ENCODE measurements at places on chromosomes 16 and 17. TPM values are rescaled to one million over a fixed set of nuclear protein-coding genes. Genes with fewer than 3 reads are reported as not detected.

The PRAC1 gene
- polyA plus RNA-seq = not detected

The TIGD7 gene
- polyA plus RNA-seq = 11.4 TPM

The RNF227 gene
- 3.2 TPM for polyA plus RNA-seq

The DECR2 gene
- 14.4 TPM for polyA plus RNA-seq

The ADAMTS18 gene
- 2.9 TPM for polyA plus RNA-seq

The GP1BA gene
- 3.2 TPM for polyA plus RNA-seq

The PPP1R27 gene
- 1.7 TPM for polyA plus RNA-seq

The DPEP2 gene
- polyA plus RNA-seq = 2.2 TPM

The GAS7 gene
- polyA plus RNA-seq = 32.0 TPM

DNA sequence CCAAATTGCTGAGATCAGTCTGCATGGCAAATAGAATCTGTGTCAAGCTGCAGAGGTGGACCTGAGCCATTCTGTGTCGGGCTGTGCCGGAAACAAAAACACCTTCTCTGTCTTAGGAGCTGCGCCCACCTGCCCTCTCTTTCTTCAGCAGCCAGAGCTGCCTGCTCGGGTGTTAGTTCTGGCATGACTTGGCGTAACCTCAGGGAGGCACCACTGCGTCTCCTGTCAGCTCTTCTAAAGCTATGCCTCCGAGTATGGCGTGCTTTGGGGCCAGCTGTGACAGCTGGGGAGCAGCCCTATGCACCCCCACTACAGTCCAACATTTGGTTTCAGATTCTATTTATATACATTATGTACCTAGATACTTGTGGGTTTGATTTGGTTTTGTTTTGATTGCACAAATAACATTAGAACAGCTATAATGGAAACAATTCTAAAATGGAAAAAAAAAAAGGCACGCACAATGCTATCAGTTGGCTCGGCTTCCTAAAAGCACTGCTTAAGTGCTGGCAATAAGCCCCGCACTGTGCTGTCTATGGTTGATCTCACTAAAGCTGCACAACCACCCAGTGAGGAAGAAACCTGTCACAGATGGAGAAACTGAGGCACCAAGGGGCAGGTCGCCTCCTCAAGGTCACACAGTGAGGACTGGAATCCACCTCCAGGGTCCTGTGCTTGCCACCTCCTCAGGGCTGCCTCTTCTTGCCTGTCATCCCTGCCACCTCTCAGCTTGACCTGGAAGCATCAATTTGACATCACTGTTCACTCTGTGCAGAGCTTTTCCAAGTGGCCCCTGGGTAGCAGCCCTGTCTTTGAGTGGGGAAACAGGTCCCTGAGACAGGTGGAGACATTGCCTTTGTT, 18.7 kb upstream of the ADGRG1 start:
- no peak for DNase-seq

- DNase-seq = no peak
Measured at GRCh38 chr16:29906520-29907244, 6.4 kb downstream of the ASPHD1 start.

DNA sequence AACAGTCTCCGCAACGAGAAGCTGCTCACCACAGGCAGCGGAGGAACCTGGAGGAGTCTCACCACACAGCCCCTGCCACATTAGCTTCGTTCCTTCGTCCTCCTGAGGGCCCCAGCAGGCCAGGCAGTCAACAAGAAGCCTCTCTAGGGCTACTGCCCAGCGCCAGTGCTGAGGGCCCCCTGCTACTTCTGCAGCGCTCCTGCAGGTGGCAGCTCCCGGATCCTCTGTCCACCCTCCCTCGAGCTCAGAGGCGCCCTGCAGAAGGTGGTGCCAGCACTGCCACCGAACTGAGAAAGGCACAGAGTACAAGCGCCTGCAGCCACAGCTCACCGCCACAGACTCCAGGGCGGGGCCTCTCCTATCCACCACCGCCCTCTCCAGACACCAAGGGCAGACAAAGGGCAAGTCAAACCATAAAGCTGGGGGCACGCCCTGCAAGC, 27.3 kb downstream of the KDM8 start:
- DNase-seq = no peak

DNA sequence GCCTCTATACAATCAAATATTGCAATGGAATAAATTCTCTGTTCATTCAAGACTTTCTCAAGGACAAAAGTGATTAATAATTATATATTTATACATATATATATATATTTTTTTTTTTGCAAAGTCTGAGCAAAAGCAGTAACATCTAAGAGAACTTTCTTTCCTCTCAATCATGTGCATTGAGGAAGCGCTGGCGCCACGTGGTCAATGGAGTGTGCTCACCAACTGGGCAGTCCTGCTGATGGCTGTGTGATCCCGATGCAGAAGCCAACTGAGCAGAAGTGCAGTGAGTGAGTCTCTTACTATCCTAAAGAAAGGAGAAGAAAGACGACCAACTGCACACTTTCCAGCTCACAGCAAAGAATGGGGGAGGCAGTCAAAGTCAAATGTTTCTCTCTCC, 37.2 kb upstream of the ULK2 start:
- DNase-seq = no peak

GRCh38 chr17:45292696-45293412, 24.0 kb downstream of the MAP3K14 start:
- DNase-seq = no peak

DNA sequence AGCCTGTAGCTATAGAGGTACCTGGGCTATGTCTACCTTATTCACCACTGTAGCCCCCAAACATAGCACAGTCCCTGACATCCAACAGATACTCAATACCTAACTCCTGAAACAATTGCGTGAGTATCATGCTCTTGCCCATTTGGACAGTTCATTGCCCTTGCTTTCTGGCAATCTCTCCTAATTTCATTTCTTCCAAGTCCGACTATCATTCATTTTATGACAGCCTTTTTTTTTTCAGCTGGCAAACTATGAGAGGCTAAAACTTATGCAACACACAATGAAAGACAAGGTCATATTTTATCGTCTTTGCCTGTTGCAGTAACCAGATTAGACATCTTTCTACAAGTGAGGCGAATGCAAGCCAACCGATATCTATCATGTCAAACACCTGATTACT, 169.2 kb downstream of the RBFOX1 start:
- no peak for DNase-seq

- DNase-seq = no peak
Measured at GRCh38 chr17:50459756-50460155, 8.9 kb downstream of the CHAD start.

DNA sequence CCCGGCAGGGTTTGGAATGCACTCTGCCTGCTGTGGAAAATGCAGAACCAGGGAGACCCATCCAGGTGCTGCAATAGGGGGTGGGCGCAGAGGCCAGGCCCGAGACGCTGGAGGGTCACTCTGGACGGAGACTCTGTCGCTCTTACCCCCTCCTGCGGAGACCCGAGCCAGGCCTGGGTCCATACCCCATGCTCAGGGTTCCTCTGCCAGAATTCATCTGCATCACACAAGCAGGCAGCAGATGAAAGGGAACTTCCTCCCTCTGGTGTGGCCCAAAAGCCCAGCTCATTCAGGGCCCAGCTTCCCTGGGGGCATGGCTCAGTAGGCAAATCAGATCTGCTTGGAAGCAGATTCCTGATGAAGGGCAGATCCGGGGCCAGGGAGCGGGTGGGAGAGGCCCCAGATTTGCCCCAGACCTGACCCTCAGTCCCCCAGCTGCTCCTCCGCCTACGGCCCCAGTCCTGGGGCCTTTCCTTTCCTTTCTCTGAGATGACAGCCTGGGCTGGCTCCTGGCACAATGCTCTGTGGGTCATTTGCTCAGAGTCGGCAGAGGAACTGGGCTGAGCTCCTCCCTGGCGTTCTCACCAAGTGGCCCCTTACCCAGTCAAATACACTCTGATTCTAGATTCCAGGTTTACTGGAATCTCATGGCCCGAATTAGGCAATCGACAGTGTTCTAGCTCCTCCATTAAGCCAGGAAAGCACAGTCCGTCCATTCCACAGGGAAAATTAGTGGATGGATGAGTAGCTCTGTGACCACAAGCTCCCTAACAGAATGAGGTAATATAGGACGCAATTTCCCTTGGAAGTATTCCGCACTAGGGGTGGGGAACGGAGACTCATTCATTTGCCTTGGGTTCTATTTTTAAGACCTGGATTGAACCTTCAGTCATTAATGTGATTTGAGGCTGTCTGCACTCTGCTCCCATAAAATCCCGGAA, 19.1 kb upstream of the RASD1 start:
- no peak for DNase-seq

GRCh38 chr17:56737421-56738161, 96.1 kb downstream of the C17orf67 start:
- DNase-seq = no peak

- DNase-seq = no peak
Measured at GRCh38 chr17:81577278-81578000, 25.3 kb upstream of the FAAP100 start.

DNA sequence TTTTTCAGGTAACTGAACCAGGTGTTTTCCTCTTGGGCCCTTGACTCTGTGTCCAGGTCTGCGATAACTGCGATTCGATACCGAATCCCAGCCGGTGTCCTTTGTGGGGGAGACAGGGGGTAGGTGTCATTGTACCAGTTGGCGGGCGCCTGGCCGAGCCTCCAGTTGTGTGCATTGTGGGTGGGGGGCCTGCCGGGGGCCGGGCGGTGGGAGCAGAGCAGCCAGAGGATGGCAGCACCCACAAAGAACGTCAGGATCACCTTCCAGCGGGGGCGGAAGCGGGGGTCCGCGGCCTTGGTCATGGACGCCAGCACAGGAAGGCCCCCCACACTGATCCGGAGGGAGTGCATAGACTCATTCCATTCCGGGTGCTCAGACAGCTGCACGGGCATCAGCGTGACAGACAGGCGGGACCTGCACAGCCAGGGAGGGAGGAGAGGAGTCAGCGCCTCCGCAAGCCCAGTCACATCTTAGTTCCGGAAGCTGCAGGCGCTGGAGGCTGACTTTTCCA, 12.3 kb downstream of the CANT1 start:
- DNase-seq = no peak

GRCh38 chr16:55490301-55490700, 11.3 kb downstream of the MMP2 start:
- no peak for DNase-seq

- DNase-seq = no peak
Measured at GRCh38 chr17:31580316-31580705, 188.8 kb downstream of the RAB11FIP4 start.

GRCh38 chr16:4376126-4376892, 4.7 kb downstream of the VASN start:
- peak; percentile 82 for DNase-seq

- DNase-seq = no peak
Measured at GRCh38 chr17:60253048-60253447, 103.3 kb downstream of the CA4 start.

DNA sequence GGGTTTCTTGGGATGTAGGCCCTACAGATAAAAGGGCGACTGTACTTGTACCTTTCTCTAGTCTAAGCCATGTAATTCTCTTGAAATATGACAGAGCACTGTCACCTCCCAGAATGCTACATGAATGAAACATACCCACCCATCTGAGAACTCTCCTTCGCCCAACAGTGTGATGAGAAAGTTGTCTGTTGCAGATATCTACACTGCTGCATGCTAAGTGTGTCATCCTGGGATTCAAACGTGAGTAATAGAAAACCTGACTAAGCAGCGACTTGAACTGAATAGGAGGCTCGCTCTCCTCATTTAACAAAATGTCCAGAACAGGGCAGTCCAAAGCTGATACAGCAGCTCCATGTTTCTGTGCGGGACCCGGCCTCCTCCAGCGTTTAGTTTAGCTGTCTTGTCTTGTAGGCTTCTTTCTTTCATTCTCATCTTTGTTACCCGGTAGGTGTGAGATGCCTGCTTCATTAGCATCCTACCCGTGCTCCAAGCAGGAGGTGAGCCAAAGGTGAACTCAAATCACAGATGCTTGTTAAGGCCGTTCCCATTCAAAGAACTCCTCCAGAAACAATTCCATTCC, 211.9 kb downstream of the PRKCA start:
- no peak for DNase-seq

DNA sequence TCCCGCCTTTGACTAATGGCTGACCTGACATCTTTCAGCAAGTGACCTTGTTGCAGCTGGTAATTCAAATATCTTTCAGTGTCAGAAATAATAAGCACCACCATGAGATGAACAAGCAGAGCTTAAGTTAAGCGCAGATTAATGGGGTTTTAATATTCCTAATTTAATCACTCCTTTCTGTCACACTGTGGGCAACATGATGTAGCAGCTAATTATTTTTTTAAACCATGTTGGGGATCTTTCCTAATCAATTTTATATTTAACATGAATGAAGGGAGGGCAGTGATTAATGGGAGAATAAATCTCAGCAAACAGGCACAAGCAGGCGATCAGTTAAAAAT, 353.6 kb upstream of the TNRC6C start:
- no peak for DNase-seq

DNA sequence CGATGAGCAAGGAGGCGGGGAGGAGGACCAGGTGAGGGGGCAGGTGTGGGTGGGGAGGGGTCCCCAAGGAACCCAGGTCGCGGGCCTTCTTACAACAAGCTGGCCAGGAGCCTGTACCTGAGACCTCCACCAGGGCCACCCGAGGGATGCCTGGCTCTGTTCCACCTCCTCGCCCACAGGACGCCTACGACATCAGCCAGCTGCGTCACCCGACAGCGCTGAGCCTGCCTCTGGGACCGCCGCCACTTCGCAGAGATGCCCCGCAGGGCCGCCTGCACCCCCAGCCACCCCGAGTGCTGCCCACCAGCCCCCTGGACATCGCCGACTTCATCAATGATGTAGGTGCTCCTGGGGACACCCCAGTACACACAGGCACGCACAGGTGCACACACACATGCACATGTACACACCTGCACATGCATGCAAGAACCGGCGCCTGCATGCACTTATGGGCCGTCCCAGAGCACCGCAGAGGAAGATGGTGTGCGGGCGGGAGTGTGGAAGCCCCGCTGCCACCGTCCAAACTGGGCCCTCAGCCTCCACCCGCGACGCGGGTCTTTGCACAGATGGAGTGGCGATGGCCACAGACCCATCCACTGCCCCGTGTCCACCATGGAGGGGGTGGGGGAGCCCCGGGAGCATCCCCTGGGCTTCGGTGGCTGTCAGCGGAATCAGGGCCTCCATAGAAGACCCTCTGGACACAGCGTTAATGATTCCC, 6.6 kb downstream of the SLC22A31 start:
- no peak for DNase-seq

GRCh38 chr16:1977875-1978268, 3.4 kb downstream of the NOXO1 start:
- DNase-seq = no peak

GRCh38 chr16:64864232-64864809, 257.5 kb downstream of the CDH11 start:
- DNase-seq = peak; percentile 47
